Esophagus squamous epithelium (tissue), 5 donors: ENCODE measurements at places on chromosomes 4 and X.

DNA sequence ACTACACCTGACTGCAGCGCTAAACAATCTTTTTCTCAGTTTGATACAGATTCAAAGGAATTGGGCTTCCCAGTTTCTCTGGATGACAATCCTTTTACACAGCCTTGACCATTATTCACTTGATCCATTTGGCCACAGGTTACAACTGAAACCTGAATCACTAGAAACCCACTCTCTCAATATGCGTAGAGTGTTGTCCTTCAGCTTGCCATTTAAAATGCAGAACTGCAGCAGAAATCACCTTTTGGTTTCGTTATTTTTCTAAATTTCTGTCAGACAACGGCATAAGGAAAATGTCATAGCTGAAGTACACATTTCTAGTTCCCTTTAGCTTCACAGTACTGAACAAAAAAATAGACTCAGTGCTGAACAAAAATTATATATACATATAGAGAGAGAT is 255.8 kb upstream of the TENM3 start:
- no peak for DNase-seq

DNA sequence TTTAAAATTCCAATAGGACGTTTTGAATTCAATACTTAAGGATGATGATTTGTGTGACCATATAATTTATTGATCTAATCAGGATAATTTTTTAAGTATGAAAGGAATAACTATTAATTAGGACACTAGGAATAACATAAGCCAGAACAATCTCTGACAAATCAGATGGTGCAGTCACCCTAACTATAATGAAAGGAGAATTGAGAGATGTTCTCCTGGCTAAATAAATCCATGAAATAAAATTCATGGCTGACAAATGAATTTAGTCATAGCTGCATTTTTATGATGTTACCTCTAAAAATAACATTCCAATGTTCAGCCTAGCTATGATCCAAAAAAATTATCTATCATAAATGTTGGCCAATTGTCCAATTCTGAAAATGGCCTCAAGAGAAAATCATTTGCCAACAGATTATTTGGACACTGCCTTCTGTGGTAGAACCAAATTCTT is 190.6 kb upstream of the NEIL3 start:
- no peak for DNase-seq

GRCh38 chrX:69556060-69557011 is 52.2 kb downstream of the NALF2 start:
- DNase-seq: no peak

- DNase-seq: no peak
Observed at GRCh38 chr4:100811046-100811445, 293.2 kb upstream of the EMCN start.

DNA sequence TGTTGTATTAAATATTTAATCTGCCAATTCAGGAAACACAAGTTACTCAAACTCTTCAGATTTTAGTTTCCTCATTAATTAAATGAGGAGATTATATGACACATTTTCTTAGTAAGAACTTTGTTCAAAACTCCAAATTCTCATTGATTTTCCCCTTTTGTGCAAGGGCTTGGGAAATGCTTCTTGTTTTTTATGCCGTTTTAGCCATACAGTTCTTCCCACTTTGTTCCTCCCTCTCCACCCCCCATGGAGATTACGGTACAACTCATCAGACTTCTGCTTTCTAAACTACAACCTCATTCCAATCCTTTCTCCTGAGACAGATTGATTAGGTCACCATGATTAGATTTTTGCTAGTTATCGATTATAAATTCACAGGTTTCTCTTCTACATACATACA is 10.9 kb upstream of the BBS7 start:
- DNase-seq: no peak

DNA sequence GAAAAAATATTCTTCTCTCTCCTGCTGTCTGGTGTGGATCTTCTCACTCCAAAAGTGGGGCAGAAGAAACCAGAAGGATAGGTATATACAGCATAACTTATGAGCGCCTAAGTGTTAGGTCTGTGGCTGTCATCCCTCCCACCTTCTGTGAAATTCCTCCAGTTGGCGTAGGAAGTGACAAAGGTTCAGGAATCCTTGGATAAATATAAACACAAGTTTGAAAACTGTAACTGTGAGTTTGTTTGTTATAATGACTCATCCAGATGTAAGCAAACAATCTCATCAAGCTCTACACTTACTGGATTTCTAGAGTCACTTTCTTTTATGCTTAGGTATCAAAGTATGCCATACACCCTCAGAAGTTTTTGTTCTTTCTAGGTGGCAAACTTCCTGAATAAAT is 405.2 kb downstream of the FAT4 start:
- no peak for DNase-seq

GRCh38 chr4:183249854-183250253 is 70.2 kb downstream of the CLDN22 start:
- DNase-seq: no peak

DNA sequence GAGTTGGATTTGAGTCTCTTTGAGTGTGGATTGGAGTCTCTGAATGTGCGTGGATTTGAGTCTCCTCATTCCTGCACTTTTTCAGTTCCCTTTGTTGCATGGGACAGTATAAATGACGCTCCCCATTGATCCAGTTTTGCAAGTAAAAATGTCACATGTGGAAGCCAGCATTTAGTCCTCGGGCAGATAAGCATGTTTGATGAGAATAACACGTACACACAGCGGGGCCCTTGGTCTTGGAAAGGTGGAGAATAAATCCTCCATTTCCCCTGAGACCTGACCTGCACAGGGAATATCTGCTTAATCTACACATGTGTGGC is 8.1 kb downstream of the P2RY8 start:
- DNase-seq: no peak

DNA sequence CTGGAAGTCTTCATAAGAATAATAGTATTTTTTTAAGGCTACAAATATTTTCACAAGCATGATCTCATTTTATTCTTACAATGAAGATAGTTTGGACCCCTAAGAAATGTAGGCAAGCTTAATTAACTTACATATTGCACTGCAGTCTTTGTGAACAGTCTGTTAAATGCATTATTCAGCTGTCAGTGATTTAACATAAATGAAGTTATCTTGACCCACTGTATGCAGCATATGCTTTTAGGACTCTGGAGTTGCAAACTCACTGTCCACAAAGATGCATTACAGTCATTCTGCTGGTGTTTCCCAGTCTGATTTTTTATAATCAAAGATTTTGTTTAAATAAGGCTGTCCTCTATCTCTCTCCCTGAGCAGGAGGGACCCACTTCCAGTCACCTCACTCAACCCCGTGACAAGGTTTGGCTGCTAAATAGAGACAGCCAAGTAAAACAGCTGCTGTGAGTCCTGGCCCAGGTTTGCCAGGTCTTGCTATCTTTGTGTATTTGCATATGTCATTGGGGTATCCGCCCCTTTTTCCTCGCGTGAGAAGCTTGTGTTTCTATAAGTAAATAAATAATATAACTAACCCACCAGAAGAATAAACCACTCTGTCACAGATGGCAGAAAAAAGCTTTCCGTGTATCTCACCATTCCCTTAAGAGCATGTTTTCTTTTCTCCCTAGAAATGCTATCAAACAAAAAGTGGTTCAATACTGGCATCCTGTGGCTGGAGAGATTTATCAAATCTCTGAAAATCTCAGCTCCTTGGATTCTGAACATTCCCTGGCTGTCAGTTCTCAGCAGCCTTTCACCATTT is 67.0 kb downstream of the SLC7A11 start:
- DNase-seq: no peak

GRCh38 chrX:40933132-40933705 is 152.0 kb upstream of the USP9X start:
- no peak for DNase-seq

DNA sequence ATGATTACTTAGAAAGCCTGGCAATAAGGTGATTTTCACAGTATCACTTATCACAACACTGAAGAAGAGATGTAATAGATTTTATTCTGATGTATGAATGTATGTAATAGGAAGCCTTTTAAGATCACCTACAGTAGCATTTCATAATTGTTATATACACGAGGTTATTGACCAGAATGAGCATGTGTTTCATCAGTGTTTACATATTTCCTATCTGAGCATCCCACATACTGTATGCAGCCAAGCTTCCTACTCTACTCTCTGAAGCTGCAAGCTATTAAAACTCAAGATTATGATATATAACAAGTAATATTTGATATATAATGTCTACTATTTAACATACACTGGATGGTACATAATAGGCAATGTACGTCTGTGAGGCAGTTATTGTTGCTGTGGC is 190.9 kb upstream of the S100G start:
- no peak for DNase-seq

DNA sequence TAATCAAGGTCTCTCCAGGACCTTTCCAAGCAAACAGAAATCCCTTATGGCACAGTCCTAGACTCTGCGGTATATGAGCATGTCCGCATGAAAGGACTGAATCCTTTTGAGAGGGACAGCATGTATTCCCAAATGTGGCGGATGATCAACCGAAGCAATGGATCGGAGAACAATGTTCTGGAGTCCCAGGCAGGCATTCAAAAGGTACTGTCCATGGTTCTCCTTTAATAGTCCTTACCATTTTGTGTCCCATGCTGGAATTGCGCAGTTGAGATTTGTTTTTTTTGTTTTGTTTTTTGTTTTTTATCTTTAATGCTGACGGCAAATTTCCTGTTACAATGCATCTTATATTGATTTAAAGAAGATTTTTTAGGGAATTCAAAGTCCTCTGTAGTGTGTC is 313.3 kb upstream of the ATOH1 start:
- no peak for DNase-seq

- no peak for DNase-seq
Observed at GRCh38 chrX:9062641-9063040, 28.7 kb upstream of the FAM9B start.

- no peak for DNase-seq
Observed at GRCh38 chr4:988726-989721, 2.2 kb downstream of the IDUA start.

DNA sequence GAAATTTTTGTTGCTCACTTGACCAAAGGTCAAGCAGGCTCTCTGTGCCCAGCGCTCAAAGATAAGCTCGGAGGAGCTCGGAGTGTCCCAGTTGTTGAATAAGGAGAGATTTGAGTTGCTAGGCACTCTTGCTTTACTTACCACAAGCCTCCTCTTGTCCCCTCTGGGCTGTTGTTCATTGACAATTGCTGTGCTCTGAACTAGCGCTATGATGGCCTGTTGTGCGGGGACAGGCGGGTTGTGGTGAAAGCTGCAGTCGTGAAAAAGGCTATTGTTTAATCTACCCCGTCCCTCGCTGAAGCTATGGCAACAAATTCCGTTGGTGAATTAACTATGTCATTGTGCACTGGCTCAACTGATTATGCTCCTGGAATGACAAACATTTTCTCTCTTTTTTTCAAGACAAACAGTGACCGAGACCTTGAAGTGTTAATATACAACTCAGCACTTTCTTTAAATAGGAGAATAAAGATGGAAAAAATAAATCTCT is 21.0 kb upstream of the POLA1 start:
- no peak for DNase-seq

GRCh38 chr4:54958236-54958635 is 167.2 kb downstream of the KDR start:
- no peak for DNase-seq

- DNase-seq: no peak
Observed at GRCh38 chrX:86023811-86024210, 23.5 kb downstream of the CHM start.

DNA sequence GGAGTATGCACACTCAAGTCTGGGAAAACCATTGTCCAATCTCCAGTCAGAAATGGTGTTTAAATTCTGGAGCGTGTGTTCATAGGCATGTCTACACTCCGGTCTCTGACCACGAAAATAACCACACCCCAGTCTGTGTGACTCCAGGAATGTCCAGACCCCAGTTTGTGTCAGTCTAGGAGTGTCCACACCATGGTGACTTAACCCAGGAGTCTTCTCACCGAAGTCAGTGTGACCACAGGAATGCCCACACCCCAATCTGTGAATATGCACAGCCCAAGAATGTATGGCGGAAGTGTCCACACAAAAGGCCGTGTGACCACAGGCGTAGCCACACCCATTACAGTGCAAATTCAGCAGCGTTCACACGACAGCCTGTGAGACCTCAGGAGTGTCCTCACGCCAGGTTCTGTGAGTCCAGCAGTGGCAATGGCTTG is 11.4 kb downstream of the FTSJ1 start:
- DNase-seq: no peak

- DNase-seq: no peak
Observed at GRCh38 chr4:147640331-147640730, 23.1 kb downstream of the TMEM184C start.

DNA sequence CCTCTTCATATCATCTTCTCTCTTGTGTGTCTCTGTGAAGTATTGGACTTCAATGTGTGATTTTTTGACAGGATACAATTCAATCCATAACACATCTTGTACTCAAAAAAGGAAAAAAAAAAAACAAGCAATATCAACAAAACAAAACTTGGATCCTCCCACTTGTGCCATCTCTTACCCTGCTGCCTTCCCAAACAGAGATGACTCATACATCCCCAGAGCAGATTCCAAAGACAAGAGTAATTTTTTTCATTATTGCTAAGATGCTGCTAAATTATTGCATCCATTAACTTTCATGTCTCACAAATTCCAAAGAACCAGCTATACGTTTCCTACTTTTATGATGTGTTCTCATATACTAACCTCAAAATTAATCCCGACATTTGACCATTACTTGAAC is 479.2 kb downstream of the GBA3 start:
- DNase-seq: no peak

DNA sequence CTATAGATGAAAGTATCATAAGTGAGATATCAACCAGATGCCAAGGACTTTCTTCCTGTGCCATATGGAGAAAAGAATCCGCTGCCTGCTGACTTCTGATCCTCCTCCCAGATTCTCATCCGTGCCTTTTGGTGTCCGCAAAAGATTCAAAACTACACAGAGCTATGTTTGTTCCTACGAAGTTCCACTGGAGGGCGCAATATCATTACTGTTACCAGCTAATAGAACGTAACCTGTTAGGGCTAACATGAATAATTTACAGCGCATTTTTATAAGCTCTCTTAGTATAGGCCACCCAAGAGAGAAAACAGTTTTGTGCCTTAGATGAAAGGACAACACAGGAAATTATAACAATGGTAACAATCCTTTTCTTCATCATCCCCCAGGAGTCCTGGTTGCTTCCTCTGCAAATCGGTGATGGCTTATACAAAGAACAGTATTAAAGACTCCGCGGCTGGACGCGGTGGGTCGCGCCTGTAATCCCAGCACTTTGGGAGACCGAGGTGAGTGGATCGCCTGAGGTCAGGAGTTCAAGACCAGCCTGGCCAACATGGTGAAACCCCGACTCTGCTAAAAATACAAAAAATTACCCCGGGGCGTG is 22.8 kb upstream of the CENPVL3 start:
- DNase-seq: no peak
